Activated effector memory CD4-positive, alpha-beta T cell treated with Interleukin-2 at 50 U/mL for 16 hours (primary cell): ENCODE measurements at places on chromosomes 5 and 9.

GRCh38 chr5:150397146-150397781 lies 15.4 kb downstream of the CD74 start:
- DNase-seq: no peak

DNA sequence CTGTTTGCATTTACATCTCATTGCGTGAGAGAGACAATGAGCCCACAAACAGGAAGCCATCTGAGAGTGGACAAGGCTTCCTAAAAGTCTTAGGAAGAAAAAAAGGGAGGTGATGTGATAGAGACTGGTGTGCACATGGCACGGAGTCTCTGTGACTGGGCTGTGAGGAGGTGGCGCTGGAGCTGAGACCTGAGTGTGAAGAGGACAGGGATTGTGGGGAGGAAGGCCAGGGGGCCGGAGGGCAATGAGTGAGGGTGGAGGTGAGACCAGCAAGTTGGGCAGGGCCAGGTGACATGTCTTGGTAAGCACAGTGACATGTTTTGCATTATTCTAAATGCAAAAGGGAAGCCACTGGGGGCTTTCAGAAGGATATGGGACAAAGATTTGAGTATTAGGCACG lies 45.0 kb downstream of the TSPAN17 start:
- DNase-seq: no peak

DNA sequence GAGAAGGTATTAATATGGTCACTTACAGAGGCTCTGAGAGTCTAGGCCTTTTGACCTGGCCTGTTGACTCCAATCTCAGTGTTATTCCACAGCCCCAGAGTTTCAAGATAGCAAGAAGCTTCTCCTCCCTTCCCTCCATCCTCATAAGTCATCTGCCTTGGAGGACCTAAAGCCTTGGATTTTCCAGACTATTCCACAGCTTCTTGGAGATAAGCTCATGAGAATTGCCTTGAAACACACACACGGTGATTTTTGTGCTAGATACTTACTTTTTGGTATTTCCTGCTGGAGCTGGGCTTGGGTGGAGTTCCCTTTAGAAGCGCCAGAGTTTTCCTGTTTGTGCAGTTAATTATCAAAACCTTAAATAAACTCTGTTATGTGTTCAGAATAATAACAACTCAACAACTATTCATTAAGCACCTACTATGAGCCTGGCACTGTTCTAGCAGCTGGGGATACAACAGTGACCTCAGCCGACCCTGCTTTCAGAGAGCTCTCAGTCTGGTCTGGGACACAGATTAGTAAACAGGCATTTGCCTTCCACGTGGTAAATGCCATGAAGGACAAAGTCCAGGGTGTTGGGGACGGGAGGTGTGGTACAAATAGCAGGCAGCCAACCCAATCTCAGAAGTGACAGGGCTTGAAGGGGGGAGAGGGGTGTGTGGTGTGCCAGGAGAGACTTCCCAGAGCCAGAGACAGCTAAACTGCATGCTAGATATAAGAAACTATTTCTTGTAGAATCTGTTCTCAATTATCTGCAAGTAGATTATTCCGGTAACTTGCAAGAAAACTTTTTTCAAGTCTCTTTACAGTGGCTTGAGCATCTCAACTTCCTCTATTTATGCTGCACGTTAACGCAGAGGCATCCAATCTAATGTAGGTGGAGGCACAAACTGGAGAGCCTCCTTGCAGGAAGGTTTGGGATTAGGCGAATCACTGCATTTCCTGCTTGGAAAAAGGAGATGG lies 55.9 kb upstream of the KLF9 start:
- no peak for DNase-seq

DNA sequence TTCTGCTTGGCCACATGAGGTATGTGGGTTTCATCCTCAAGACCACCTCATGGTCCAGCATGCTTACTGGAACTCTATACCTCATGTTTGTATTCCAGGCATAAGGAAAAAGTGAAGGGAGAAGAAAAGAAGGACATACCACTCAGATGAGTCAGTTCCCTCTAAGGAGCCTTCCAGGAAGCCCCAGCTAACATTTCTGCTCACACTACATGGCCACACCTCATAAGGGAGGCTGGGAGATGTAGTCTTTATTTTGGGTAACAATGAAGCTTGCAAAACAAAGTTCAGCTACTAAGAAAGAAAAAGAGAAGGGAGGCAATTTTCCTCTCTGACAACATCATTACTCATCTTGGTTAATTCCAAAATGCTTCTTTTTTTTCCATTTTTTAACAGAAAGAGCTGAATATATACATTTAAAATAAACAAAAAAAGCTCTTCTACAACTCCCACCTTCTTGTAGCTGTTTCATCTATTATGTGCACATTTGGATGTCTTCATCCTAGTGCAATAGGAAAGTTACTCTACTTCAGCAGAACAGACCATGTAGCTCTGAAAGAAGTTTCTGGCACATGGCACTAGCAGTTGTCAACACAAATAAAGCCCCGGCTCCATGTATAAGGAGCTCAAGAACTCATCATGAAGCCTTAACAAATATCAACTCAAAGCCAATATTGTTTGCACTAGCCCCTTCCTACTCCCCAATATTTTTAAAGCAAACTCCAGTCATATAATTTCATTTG lies 123.6 kb upstream of the CCDC112 start:
- DNase-seq: no peak

- DNase-seq: no peak
These were observed 712 bp upstream of the HSPA4 start for GRCh38 chr5:133051061-133051541.

DNA sequence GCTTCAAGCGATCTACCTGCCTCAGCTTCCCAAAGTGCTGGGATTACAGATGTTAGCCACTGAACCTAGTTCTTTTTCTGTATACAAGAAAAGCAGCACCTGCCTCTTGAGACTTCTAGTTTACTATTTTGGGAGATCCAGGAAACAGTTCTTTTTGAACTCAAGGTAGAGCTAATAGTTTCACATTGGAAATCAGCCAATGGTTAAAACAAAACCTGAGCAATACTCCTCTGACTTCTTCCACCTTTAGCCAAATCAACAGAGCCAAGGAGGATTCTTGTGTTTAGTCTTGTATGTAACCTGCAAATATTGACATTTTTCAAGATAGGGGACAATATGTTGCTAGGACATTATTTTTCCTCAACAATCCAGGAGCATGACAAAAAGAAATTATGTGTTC lies 349.4 kb downstream of the SH3GL2 start:
- no peak for DNase-seq
